Activated naive CD4-positive, alpha-beta T cell (primary cell): ENCODE measurements at places on chromosomes 1 and 21.

DNA sequence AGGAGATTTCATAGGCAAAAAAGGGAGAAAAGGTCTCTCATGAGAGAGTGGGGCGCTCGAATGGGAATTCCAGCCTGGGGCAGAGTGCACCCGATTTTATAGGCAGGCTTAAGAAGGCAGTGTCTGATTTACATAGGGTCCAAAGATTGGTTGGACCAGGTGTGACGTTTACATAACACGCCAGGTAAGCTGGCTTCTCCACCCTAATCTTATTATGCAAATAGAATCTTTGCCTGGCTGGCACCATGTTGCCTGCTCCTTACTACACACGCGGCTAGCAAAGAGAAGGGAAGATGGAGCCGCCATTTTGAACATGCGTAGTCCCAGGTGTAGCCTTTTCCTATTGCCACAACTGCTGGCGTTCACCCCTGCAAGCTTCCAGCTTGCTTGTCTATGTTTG, 103.7 kb downstream of the SLC16A1 start:
- DNase-seq, result no peak

DNA sequence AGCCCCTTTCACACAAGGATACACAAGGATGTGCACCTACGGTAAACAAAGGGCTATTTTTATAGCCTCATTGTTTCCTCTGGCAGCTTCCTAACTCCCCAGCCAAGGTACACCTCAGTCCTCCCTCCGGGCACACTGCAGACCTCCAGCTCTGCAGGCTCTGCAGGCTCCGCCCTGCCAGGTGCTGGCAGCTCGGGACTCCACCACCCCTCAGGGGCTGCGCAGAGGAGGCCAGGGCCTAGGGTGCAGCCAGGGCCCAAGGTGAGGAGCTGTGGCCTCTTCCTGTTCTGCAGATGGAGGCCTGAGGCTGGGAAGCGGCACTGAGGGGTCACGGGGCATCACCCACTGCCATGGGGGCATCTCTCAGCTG, 19.8 kb upstream of the CLSTN1 start:
- DNase-seq, result no peak

DNA sequence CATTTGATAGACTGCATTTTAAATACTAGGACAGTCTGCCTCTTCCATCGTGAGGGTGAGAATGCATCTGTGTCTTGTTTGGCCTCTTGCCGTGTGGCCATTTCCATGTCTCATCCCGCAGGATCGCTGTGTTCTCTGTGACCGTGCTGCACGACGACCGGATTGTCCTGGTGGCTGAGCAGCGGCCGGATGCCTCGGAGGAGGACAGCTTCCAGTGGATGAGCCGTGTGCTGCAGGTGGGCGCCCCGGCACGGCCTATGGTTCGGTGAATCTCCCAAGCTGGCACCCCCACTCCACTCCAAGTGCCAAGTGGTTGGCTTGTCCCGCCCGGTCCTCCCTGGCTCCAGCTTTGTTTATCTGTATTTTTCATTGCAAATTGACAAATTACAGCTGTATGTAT, 55.2 kb downstream of the S100B start:
- DNase-seq, result no peak

- DNase-seq, result no peak
Observed at GRCh38 chr21:14273736-14274538, 58.0 kb downstream of the RBM11 start.

DNA sequence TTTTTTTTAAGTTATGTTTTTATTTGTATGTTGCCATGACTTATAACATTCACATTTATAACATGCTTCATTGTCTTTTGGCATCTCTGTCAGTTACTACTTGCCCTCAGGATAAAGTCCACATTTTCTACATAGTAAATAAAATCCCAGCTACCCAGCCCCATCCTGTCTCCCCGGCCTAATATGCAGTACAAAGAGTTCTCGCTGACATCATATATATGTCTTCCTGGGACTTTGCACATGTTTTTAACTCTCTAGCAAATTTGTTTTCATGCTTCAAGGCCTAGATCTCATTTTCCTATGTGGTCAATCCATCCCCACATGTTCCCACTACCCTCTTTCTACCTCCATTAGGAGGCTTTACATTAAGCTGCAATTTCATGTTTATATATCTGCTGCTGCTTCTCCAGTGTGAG, 33.0 kb upstream of the IVNS1ABP start:
- DNase-seq, result no peak

DNA sequence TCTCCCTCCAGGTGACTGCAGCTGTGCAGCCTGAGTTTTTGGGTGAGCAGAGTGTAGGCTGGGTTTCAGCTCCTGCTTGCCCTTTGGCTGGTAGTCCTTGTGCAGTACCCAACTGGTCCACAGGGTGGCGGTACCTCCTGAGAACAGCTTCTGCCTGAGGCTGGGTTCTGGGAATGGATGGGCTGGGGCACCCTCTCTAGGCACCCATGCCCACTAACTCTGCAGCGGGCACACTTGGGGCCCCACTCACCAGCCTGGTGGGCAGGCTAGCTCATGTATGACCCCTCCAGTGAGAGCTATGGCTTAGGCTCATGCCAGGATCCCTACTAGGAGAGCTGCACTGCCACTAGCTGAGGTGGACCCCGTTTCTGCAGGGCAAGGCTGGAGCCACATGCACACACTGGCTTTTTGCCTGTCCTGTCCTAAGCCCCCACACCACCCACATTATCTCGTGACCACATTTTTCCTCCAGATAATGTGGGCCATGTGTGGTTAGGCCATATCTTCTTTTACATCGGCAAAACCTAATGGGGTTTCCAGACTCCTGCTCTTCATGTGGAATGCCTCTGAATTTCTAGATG, 15.5 kb upstream of the GSTM4 start:
- DNase-seq, result peak; percentile 93

DNA sequence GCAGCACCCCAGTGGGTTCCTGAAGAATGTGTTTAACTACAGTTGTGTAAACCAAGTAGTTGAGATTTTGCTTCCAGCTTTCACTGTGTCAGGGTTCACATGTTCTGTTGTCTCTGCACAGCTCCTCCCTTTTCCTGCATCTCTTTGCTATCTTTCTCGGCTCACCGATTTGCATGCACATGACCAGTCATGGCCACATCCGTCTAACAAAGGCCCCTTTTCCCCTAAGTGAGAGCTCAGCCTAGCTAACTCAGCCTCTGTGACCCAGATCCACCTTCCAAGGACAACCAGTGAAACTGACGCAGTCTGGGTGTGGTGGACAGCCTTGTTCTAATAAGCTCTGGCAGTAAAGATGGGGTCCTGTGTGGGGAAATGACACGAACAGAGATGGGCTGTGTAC, 101.1 kb downstream of the ZP4 start:
- no peak for DNase-seq

DNA sequence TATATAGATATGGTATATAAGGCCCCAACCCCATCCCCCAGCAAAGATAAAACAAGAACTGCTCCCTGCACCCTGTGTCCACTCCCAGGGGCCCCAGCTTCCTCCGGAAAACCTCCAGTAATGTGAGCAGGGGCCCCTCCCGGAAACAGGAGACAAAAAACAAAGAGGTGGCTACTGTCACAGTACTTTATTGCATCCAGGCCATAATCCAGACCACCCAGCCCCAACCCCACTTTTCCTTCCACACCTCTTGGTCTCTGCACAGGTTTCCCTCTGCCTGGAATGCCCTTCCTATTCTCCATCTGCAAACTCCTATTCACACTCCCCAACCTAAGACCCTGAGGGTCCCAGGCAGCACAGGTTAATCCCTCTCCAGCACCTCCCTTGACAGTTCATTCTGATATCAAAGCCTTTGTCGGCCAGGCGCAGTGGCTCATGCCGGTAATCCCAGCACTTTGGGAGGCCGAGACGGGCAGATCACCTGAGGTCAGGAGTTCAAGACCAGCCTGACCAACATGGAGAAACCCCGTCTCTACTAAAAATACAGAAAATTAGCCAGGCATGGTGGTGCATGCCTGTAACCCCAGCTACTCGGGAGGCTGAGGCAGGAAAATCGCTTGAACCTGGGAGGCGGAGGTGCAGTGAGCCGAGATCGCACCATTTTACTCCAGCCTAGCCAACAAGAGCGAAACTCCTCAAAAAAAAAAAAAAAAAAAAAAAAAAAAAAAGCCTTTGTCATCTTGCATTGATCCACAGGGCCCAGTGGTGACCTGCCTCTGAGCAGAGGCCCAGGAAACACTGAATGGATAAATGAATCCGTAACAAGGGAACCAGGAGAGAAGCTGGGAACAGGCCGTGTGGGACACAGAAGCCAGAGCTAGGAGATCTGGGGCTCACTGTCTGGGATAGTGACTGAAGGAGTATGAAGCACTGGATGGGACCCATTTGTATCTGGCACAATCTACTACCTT, 2.3 kb upstream of the AUNIP start:
- no peak for DNase-seq

DNA sequence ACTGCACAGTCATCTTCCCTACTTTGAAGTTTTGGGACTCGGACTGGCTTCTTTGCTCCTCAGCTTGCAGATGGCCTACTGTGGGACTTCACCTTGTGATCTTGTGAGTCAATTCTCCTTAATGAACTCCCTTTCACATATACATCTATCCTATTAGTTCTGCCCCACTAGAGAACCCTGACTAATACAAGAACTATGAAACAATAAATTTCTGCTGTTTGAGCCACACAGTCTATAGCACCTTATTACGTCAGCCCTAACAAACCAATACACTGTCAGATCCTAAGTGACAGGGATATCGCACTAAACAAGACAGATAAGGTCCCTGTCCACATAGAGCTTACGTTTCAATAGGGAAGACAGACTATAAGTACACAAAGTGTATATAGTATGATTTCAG, 120.1 kb downstream of the PLPP3 start:
- no peak for DNase-seq

- DNase-seq, result no peak
Observed at GRCh38 chr1:193417945-193418744, 231.7 kb upstream of the B3GALT2 start.

DNA sequence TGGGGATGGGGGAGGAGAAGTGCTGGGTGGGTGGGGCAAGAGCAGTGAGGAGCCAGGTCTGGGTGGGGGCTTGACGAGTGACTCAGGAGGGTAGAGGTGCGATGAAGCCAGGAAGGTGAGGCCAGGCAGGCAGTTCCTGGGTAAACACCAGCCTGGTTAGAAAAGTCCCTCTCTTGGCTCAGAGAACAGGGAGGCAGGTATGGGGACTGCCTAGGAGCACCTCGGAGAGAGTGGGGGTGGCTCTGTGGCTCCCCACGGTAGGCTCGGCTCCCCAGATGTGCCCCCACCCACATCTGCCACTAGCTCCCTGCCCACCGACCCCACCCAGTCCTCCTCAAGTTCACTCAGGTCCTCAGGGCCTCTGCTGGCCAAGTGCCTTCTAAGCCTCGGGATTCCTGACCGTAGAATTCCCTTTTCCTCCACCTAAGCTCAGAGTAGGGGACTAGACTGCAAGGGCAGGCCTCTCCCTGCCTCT, 1.2 kb downstream of the HSPG2 start:
- DNase-seq, result no peak

DNA sequence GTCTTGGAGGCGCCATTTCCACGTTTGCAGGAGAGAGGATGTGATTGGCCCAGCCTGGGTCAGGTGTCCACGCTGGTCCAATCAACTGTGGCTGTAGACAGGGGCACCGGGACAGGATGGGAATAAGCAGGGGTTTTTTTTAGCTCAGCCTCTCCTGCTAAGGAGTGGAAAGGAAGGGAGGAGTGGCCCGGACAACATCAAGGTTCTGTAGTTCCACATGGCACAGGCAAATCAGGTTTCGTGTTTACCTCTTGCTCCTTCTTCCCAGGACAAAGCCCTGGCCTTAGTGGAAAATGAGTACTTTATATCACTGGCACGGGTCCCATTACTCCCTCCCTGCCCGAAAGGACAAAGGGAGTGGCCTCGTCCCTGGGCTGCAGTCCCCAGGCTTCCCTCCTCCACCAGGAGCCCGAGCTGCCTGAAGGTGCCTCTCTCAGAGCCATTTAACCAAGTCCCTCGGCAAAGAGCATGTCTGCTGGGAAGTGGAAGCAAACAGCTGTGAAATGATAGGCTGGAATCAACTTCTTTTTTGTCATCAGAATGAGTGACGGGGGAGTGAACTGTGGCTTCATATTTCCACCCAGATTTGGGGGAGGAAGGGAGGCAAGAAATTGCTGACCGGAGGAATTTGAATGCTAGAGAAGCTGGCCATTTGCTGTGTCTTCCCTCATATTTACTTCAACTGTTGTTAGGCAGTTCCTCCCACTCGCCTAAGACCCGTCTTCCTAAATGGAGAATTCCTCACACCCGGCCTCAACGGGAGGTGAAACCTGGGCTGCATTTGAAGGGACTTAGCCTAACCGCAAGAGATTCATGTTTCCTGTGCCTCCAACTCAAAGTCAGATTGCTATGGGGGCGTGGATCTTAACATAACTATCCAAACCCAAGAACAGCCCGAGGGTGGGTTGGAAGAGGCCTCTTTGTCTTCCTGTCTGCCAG, 84.9 kb upstream of the SLC44A3 start:
- DNase-seq, result no peak

DNA sequence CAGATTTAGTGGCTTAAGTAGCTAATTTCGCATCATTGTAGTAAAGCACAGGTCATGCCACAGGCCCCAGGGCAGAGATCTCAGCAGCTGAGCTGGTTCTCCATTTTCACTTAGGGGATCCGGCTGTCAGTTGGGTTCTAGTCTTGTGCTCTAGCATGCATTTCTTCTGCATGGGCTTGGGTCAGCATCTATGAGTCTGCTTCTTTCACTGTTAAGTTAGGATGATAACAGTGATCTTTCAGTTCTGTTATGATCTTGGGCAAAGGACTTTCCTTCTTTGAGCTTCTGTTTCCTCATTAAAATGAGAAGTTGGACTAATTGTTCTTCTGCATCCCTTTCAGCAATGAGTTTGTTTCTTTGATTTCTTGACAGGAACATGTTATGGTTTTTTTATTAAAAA, 123.6 kb upstream of the DNAH14 start:
- DNase-seq, result no peak

- peak; percentile 9 for DNase-seq
Observed at GRCh38 chr1:214123061-214123784, 135.4 kb downstream of the PROX1 start.

DNA sequence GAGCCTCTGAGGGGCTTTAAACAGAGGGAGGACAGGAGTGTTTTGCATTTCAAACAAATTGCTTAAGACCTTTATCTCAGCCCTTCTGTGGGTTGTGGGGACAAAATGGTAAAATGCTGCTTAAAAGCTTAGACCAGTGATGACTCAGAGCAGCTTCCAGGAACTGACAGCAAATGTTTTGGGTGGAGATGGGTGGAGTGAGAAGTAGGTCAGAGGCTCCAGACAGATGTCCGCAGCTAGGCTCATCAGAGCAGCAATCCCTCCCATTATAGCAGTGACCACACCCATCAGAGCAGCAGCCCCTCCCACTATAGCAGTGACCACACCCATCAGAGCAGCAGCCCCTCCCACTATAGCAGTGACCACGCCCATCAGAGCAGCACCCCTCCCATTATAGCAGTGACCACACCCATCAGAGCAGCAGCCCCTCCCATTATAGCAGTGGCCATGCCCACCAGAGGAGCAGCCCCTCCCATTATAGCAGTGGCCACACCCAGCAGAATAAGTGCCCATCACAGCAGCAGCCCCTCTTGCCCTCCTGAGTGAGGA, 532.2 kb downstream of the MATN1 start:
- no peak for DNase-seq
